T-helper 2 cell treated with Interferon-gamma antibody and Interleukin-4, amounts not matched to agents 5 μg/mL and 100 μg/mL, for 36 hours (primary cell): ENCODE measurements at places on chromosomes 11 and 22.
A peak's percentile ranks its signal among the peaks of the same experiment; 100 is the strongest.

DNA sequence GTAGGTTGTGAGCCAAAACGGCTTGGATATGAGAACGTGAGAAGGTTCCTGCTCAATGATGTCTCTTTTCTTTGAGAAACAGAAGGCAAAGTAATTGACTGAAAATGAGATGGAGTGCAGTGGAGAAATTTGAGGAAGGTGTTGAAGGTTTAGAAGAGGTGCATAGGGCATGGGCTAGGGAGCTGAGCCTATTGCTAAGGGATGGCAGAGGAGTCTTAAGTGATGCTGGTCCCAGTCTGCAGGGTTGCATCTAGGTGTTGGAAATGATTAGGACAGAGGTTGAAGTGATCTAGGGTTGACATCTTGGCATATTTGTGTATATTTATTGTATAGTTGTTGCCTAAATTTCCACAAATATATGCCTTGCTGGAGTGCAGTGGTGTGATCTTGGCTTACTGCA lies 2.3 kb downstream of the BIRC3 start:
- H3K27ac ChIP-seq: peak overlapping the region; percentile 61
- no peaks in the 10 kb centered on the region for H3K27me3 ChIP-seq
- DNase-seq: no peak
- peaks cover 47% of the 10 kb centered on the region for H3K36me3 ChIP-seq

- H3K27me3 ChIP-seq: no peaks in the 10 kb centered on the region
- peaks cover 86% of the 10 kb centered on the region for H3K4me1 ChIP-seq
- H3K4me3 ChIP-seq: peak overlapping the region; percentile 81
- peak overlapping the region; percentile 90 for H3K27ac ChIP-seq
- DNase-seq: peak; percentile 38
Observed at GRCh38 chr22:22818861-22819855, 68.5 kb upstream of the IGLL5 start.

DNA sequence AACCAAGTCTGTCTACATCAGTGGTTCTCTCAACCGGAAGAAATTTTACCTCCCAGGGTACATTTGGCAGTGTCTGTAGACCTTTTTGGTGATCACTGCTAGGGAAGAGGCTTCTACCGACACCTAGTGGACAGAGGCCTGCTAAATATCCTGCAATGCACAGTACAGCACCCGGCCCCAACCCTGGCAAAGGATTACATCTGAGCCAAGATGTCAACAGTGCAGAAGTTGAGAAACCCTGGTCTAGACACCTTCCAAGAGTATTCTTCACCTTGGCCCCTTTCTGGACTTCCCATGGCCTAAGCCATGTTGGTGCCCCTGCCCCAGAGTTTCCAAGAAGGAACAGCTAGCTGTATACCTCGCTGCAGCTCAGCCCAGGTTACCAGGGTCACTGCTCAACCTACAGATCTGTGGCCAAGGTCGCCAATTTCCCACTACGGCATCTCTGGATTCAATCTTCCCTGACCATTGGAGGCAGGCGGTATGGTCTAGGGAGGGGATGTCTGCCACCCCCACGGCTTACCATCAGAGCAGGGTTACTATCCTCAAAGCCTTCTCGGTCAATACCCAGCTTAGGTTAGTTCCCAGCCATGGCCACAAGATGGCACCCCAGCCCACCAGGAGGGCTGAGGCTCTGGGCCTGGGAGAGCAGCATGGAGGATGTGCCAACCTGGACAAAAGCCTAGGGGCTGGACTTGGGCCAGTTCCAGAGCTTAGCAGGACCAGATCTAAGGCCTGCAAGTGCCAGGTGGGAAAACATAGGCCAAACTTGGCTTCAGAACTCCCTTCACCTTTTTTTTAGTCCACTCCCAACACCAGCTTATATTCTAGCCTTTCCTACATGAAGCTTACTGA lies 3.7 kb upstream of the KCNC1 start:
- no peaks in the 10 kb centered on the region for H3K36me3 ChIP-seq
- H3K27me3 ChIP-seq: peaks cover 55% of the 10 kb centered on the region
- H3K4me3 ChIP-seq: no peak overlapping the region
- peak; percentile 54 for DNase-seq
- H3K4me1 ChIP-seq: peaks cover 3% of the 10 kb centered on the region

DNA sequence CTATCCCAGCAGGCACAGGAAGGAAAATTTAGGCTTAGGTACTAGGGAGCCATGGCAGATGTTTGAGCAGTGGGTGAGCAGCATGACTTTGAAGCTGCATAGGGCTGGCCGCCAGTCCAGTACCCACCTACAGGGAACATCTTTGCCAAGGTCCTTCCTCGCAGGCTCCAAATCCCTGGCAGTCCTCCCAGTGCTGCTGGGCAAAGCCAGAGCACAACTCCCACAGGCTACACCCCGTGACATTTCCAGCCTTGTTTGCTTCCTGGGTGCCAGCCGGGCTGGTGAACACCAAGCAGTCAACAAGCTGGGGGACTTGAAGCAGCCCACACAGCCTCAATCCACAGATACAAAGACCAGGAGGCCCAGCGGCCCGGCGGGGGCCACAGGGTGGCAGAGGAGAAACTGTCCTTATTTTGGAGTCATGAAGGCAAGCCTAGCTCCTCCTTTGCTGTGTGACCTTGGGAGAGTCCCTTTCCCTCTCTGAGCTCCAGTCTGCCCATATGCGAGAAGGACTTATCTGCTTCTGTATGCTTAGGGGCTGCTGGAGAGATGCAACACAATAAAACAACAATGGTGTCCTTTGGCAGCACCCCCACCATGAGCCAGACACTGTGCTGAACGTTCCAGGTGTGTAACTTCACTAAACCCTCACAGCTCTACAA lies 28.0 kb downstream of the TPST2 start:
- H3K27me3 ChIP-seq: no peaks in the 10 kb centered on the region
- no peaks in the 10 kb centered on the region for H3K36me3 ChIP-seq
- H3K27ac ChIP-seq: no peak overlapping the region
- peaks cover 4% of the 10 kb centered on the region for H3K4me1 ChIP-seq
- DNase-seq: no peak

DNA sequence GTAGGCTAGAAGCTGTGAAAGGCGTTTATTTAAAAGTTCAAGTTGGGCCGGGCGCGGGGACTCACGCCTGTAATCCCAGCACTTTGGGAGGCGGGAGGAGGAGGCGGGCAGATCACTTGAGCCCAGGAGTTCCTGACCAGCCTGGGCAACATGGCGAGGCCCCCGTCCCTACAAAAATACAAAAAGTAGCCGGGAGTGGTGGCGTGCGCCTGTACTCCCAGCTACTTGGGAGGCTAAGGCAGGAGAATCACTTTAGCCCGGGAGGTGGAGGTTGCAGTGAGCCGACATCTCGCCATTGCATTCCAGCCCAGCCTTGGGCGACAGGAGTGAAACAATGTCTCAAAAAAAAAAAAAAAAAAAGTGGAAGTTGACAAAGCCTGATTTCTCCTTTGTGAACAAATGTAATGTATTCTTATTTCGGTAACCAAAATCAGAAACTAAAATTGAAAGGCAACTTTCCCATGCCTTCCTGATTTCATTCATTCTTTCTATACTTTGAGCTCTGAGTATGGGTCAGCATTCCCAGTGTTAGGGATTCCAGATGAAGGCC lies 825 bp downstream of the PTPMT1 start:
- H3K36me3 ChIP-seq: peaks cover 15% of the 10 kb centered on the region
- peaks cover 12% of the 10 kb centered on the region for H3K4me1 ChIP-seq
- H3K27ac ChIP-seq: peak overlapping the region; percentile 57
- peak overlapping the region; percentile 84 for H3K4me3 ChIP-seq
- DNase-seq: no peak

DNA sequence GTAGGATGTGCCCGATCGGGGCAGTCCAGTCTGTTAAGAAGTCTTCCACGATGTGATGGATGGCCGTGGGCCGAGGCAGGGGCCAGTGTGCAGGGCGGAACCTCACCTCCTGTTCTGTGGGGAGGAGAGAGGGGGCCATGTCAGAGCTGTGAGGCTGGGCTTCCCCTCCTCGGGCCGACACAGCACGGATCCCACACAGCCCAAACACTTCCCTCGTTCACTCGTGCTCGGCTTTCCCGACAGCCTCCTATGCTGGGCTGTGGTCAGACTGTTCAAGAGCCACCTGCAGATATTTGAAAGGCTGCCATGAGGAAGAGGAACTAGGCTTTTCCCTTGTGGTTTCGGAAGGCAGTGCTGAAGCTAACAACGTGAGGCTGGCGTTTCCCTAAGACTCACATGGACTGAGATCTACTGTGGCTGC lies 12.3 kb upstream of the TXN2 start:
- H3K4me1 ChIP-seq: peaks cover 4% of the 10 kb centered on the region
- no peak overlapping the region for H3K4me3 ChIP-seq
- no peak for DNase-seq
- H3K36me3 ChIP-seq: peaks cover 14% of the 10 kb centered on the region
- H3K27ac ChIP-seq: no peak overlapping the region
- H3K27me3 ChIP-seq: no peaks in the 10 kb centered on the region

GRCh38 chr22:19515654-19516377 lies 8.4 kb downstream of the CLDN5 start:
- peaks cover 58% of the 10 kb centered on the region for H3K36me3 ChIP-seq
- no peak overlapping the region for H3K27ac ChIP-seq
- no peak overlapping the region for H3K4me3 ChIP-seq
- no peaks in the 10 kb centered on the region for H3K27me3 ChIP-seq
- no peaks in the 10 kb centered on the region for H3K4me1 ChIP-seq

- H3K27me3 ChIP-seq: no peaks in the 10 kb centered on the region
- peaks cover 5% of the 10 kb centered on the region for H3K4me1 ChIP-seq
- no peak overlapping the region for H3K27ac ChIP-seq
- no peak for DNase-seq
Observed at GRCh38 chr11:120615391-120615790, 103.8 kb downstream of the GRIK4 start.

DNA sequence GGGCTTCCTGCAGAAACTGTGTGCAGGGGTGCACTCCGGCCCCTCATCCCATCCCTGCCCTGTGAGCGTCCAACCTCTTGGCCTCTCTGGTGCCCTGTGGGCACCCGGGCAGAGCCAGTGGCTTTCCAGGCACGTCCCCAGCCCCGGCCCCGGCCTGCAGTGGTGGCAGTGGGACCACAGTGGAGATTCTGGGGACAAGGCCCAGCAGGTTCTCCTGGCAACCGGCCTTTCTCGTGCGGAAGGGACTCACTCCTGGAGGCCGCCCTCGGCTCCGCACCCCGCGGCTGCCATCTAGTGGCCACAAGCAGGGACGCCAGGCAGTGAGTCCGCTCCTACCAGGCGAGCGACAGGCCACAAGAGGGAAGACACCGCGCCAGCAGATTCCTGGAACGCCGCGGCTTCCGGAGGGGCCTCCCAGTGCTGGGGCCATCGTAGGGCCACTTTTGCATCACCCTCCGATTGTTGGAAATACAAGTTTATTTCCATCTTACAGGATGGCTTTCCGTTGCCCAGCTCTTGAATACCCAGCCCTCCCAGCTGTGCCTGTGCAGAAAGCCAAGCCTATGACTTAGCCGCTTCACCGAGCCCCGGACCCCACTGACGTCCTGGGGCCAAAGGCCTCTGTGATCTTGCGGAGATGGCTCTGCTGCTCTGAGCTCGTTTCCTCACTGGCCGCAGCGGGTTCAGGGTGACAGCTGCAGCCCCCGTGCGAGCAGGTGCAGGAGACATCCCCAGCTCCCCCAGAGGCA lies 357.3 kb downstream of the CTTN start:
- H3K27ac ChIP-seq: no peak overlapping the region
- no peaks in the 10 kb centered on the region for H3K36me3 ChIP-seq
- no peak overlapping the region for H3K4me3 ChIP-seq
- peak; percentile 62 for DNase-seq
- no peaks in the 10 kb centered on the region for H3K27me3 ChIP-seq
- H3K4me1 ChIP-seq: no peaks in the 10 kb centered on the region

- peaks cover 14% of the 10 kb centered on the region for H3K4me1 ChIP-seq
- no peaks in the 10 kb centered on the region for H3K36me3 ChIP-seq
- no peak for DNase-seq
Observed at GRCh38 chr11:124612567-124613246, 1.5 kb downstream of the PANX3 start.

- H3K36me3 ChIP-seq: no peaks in the 10 kb centered on the region
- DNase-seq: peak; percentile 22
- H3K27ac ChIP-seq: no peak overlapping the region
- no peak overlapping the region for H3K4me3 ChIP-seq
- peaks cover 3% of the 10 kb centered on the region for H3K4me1 ChIP-seq
- H3K27me3 ChIP-seq: peaks cover 3% of the 10 kb centered on the region
Observed at GRCh38 chr11:33690290-33691065, 10.1 kb downstream of the C11orf91 start.

DNA sequence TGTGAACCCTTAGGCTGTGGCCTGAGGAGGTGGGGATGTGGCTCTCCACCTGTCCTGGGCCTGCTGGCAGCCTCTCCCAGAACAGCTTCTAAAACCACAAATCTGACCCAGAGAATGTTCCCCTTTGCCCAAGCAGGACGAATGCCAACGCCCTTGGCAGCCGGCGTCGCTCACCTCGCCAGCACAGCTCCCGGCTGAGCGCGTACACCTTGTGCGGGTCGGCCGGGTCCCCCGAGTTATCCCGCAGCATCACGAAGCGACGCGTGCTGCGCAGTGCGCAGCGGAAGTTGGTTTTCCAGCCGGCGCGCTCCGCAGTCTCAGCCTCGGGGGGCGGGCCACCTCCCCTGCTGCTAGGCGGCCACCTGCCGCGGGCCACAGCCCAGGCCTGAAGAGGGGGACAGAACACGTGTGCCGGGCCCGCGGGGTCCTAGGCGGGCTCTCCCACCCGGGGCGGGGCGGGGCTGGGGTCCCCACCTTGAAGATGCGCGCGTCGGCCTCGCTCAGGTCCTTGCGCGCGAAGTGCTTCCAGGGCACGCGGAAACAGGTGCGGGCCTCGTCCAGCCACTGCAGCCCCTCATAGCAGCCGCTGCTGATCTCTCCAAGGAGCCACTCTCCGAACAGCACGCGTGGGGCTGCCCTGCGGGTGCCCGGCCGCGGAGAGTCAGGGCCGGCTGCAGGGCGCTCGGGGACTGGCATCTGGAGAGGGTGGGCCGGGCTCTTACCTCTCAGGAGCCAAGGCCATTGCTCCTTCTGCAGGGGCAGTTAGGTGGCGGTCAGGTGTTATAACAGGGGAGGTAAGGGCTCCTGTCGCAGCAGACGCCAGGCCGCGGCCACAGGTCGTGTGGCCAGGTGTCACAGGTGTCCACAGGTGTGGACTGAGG lies 887 bp downstream of the IRF7 start:
- peak overlapping the region; percentile 89 for H3K27ac ChIP-seq
- H3K4me1 ChIP-seq: peaks cover 16% of the 10 kb centered on the region
- peak; percentile 15 for DNase-seq

- no peaks in the 10 kb centered on the region for H3K27me3 ChIP-seq
- H3K4me3 ChIP-seq: no peak overlapping the region
- H3K27ac ChIP-seq: no peak overlapping the region
- peaks cover 28% of the 10 kb centered on the region for H3K4me1 ChIP-seq
- no peak for DNase-seq
- H3K36me3 ChIP-seq: peaks cover 1% of the 10 kb centered on the region
Observed at GRCh38 chr11:96109331-96110030, 185.6 kb upstream of the MTMR2 start.

DNA sequence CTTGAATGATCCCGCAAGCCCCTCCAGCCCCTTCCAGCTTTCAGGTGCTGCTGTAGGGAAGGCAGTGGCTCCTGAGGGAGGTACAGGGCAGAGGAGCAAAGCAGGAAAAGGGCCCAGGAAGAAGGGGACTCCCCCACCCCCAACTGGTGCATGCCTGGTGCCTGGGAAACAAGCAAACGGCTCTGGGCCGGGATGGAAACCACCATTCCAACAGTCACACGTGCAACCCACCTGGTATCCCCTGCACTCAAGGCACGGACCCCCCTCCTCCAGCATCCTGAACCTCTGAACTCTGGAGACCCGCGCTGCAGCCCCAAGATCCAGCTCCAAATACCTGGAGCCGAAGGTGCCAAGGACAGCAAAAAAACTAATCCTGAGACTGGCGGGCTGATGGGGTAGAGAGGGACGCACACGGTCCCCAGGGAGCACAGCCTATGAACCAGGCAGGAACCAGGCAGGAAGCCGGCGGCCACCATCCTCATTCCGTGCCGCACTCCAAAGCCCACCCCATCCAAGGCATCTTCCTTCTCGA lies 537 bp downstream of the SCN4B start:
- no peak overlapping the region for H3K27ac ChIP-seq
- peaks cover 9% of the 10 kb centered on the region for H3K4me1 ChIP-seq
- no peak for DNase-seq
